ENCODE measurements at places on chromosomes 12 and 14. TPM values are rescaled to one million over a fixed set of nuclear protein-coding genes. Genes with fewer than 3 reads are reported as not detected.

The NR4A1 gene
- total RNA-seq, result 2.8 TPM

The ATG2B gene
- total RNA-seq, result 6.6 TPM

The SERPINA1 gene
- total RNA-seq, result 10.6 TPM

The AKAP6 gene
- 2.7 TPM for total RNA-seq

The CABP1 gene
- not detected for total RNA-seq

The BICD1 gene
- total RNA-seq, result 5.3 TPM

The SLC25A21 gene
- 1.9 TPM for total RNA-seq

The CLEC9A gene
- not detected for total RNA-seq

The NPFF gene
- not detected for total RNA-seq

The MUCL1 gene
- not detected for total RNA-seq

The ZNF385A gene
- 23.4 TPM for total RNA-seq

The MYO1H gene
- not detected for total RNA-seq

The KRT75 gene
- 1.1 TPM for total RNA-seq
